ENCODE measurements at places on chromosomes 3 and 15.

- no peak for DNase-seq
Observed at GRCh38 chr3:89032346-89033013, 74.9 kb upstream of the EPHA3 start.

DNA sequence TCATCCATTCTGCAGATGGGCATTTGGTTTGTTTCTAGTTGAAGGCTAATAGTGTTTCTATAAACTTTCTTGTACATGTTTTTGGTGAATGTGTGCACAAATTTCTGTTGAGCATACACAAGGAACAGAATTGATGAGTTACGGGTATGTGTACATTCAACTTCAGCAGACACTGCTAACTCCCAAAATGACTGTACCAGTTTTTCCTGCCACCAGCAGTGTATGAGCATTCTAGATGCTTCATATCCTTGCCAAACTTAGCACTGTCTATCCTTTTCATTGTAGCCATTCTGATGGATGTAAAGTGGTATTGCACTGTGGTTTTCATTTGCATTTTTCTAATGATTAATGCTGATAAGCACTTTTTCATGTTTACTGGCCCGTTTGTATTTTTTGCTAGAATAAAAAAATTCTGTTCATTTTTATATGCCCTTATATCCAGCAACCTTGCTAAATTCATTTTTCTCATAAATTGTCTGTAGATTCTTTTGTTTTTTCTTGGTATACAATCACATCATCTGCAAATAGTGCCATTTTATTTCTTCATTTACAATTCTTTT lies 110.2 kb downstream of the ATP1B3 start:
- DNase-seq, result no peak

GRCh38 chr15:36896949-36897348 lies 203.4 kb downstream of the MEIS2 start:
- no peak for DNase-seq

DNA sequence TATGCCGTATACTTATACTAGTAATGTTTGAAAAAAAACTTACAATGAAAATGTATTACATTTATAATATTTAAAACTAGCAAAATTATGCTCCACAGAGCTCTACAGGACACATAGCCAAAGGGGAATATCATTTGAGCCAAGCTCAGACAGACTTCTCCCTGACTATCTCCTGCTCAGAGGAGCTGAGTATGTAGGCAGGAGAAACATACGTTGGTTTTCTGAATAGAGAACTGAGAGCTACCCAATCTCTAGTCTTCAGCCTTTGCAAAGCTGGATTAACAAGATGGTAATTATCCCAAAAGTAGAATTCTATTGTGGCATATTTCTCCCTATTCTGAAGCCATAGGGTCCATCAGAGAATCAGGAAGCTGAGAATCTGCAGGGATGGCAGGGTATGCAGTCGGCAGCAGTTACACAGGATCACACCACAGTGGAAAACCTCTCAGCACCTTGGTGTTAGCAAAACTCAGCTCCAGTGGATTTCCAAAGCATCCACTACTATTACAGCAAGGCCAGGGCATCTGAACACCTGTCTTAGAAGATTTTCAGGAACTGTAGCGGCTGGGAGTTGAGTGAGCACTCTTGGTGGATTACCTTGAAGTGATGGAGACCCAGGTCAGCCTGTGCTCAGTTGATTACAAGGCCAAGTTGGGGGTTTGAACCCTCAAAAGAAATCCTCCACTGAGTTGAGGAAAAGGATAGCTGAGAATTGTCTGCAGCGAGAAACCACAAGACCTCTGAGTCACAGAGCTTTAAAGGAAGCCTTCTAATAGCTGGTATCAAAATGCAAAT lies 30.1 kb downstream of the GPR15 start:
- DNase-seq, result no peak

GRCh38 chr3:24500806-24501205 lies 6.2 kb upstream of the THRB start:
- no peak for DNase-seq

GRCh38 chr3:133246119-133246518 lies 153.7 kb upstream of the BFSP2 start:
- no peak for DNase-seq

- DNase-seq, result no peak
Observed at GRCh38 chr15:71691458-71692417, 118.6 kb upstream of the NR2E3 start.

DNA sequence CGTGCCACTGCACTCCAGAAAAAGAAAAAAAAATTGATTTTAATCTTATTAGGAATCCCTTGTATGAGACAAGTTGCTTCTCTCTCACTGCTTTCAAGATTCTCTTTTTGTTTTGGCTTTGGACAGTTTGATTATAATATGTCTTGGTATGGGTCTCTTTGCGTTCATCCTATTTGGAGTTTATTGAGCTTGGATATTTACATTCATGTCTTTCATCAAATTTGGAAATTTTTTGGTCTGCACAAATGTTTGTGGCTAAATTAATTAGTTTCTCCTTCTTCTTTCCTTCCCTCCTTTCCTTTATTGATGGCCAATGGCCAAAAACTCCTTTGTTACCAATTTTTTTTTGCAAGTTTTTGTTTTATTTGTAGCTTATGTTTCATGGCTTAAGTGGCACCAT lies 28.1 kb upstream of the SELENOK start:
- DNase-seq, result no peak

DNA sequence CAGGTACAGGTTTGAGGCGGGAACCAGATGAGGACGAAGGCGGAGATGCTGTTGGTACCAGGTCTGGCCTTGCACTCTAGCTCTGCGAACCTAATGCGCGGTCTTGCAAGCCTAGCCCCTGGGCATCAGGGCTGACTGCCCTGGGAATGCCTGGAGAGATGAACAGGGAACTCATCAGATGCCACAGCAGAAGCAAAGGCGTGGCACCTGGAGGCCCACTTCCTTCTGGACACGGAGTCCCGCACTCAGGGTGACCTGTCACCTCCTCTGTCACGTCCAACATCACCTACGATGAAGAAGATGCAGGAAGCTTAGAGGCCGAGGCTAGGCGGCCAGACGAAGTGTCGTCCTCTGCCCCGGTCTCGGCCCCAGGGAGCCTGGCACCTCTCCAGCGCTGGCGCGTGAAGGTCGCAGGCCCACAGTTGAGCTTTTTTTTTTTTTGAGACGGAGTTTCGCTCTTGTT lies 9.4 kb downstream of the RPLP1 start:
- DNase-seq, result no peak

- DNase-seq, result no peak
Observed at GRCh38 chr15:67782691-67782991, 42.7 kb upstream of the SKOR1 start.

GRCh38 chr15:63112871-63113270 lies 8.8 kb upstream of the LACTB start:
- no peak for DNase-seq

DNA sequence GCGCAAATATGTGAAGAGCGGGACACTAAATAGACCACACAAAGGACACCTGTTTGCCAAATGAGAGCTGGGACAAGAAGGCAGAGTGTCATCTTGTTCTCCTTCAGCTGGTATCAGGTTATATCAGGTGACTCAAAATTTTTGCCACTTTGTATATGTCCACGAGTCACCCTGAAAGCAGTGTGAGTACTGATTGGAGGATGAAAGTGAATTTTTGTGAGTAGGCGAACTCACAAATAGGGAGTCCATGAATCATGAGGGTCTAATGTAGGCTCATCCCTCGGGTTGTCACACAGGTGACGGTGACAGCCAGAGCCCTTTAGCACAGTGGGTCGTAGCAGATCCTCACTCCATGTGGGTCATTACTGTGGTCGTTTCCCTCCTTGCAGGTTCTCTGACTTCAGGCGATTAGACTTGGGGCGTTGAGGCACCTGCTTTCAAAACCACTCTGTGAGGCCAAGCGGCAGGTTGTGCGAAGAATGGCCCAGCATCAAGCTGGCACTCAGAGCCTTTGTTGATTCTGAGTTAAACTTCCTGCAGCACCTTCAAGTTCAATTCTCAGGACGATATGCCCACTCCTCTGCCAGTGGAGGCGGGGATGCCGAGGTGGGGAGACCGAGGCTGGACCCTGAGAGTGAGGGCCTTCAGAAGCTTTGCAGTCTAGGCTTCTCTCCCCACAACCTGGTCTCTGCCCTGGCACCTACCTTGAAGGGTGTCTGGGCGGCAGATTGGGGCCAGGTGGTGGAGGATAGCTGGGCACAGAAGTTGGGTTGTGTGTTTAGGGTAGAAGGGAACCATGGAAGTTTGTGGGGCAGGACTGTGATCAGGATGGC lies 173.8 kb downstream of the SMAD6 start:
- no peak for DNase-seq

DNA sequence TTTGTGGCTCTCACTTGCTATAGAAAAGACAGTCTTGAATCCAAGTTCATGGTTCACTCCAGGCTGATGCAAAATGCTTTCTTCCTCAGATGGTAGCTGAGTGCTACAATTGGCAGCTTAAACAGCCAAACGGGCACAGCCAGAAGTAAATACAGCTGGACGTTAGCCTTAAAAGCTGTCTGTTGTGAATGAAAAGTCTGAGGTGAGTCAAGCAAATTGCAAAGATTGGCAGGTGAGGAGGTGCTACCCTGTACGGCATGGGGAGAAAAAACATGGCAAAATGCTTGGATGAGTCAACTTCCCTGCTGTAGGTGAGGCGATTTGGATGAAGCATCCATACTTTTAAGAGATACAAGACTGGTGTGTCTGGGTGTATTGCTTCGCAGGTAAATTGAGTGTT lies 40.5 kb downstream of the IL5RA start:
- DNase-seq, result no peak

GRCh38 chr15:42385980-42386700 lies 26.8 kb downstream of the CAPN3 start:
- DNase-seq, result no peak

GRCh38 chr3:14822134-14822533 lies 3.4 kb downstream of the FGD5 start:
- no peak for DNase-seq

DNA sequence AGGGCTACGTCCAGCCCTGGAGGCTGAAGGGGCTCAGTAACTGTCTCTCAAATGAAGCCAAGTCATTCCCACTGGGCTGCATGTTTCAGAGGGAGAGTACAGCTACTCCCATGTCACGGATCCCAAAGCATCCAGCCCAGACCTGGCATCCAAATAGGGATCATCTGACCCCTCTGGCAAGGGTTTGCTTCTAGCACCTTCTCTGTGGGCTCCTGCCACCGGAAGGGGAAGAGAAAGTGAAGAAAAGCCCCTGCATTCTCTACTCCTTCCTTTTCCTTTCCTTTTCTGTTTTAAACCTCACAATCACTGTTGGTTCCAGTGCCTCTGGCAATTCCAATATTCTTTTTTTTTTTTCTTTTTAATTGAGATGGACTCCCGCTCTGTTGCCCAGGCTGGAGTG lies 64.5 kb upstream of the CTSH start:
- no peak for DNase-seq

- no peak for DNase-seq
Observed at GRCh38 chr3:134002306-134002705, 27.4 kb downstream of the SLCO2A1 start.

- no peak for DNase-seq
Observed at GRCh38 chr3:127978636-127979035, 63.6 kb downstream of the KBTBD12 start.

DNA sequence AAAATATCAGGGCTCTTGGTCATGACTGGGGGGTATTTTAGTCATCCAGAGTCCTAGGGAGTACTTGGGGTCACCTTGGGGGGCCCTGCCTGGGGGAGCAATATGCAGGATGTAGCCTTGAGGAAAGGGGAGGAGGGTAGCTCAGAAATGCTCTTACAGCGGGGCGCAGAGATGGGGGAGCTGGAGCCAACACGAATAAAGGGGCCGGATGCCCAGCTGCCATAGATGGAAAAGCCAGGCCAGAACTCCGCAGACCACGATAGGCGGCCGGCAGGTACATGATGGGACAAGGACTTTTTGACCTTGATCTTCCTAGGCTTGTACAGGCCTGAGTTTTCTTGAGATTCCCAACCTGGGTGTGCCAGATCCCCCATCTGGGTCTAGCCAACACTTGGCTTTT lies 47.7 kb upstream of the SLC6A1 start:
- no peak for DNase-seq

DNA sequence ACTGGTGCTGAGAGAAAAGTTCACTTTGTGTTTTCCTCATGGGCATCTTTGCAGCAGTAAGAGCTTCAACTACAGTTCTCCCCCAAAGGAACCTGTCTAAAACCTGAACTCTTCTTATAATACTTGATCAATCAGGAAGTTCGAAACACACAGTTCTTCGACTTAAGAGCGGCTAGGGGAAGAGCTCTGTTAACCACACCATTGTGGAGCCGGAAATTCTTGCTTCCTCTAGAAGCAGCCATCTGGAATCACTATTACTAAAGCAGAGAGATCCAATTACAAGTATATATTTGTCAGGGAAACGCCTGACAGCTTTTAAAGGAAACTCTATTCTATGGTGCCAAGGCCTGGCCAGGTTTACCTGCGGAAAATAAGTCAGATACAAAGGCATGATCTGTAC lies 337.3 kb upstream of the CBLB start:
- peak; percentile 75 for DNase-seq

DNA sequence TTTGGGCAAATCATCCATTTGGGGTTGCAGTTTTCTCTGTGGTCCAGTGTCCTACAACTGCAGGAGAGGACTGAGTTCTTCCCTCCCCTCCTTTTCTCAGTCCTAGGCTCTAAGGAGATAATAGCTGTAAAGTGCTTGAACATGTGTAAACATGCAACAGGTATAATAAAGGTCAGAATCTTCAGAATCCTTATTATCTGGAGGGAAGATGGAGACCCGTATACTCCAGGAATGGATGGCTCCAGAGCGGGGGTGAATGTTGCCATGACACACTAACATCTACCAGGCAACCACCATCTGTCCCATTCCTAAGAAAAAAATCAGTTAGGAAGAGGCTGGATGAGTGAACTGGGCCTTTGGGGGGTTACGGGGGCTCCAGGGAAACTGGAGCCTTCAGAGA lies 39.7 kb upstream of the GLCE start:
- no peak for DNase-seq

GRCh38 chr3:51798411-51798963 lies 19.4 kb upstream of the IQCF6 start:
- no peak for DNase-seq

- DNase-seq, result no peak
Observed at GRCh38 chr15:80898040-80898439, 91.6 kb downstream of the MESD start.

DNA sequence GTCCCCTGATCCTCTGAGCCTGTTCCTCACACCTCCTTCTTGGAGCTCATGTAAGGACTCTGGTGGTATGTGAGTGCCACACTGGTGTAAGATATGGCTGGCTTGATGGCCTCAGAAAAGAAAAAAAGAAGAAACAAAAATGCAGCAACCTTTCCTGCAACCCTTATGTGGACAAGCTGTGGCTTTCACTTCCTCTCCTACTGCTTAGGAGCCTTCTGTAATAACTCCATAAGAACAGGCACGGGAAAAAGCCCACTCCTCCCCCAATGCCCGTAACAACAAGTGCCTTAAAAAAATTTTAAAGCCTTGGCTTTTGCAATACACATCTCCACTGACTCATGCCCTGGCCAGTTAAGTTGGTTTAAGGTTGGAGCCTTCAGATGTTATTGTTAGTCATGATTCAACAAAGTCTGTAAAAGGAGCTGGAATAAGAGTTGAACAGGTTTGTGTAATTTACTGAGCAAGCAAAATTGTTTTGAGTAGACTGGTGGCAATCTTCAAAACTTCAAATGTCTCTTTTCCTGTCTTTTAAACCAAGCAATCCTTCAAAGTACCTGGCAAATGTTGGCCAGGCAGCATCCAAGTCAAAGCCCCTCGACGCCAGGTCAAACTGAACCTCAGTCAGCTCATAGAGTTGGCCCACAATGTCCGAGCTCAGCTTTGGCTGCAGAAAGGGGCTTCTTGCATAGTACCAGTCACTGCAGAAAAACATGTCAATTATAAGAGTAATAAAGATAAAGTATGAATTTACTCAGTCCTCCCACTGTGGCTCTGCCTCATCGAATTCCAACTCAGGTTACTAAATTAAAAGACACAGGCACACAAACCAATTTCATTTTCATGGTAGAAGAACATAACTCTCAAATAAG lies 22.9 kb downstream of the FYCO1 start:
- no peak for DNase-seq

GRCh38 chr3:193932136-193932535 lies 203.8 kb upstream of the HES1 start:
- no peak for DNase-seq

Measured in NCI-H2029 treated with DMSO at 0.1 percent for 48 hours (cell line).